ENCODE measurements at places on chromosomes 5 and 9.

DNA sequence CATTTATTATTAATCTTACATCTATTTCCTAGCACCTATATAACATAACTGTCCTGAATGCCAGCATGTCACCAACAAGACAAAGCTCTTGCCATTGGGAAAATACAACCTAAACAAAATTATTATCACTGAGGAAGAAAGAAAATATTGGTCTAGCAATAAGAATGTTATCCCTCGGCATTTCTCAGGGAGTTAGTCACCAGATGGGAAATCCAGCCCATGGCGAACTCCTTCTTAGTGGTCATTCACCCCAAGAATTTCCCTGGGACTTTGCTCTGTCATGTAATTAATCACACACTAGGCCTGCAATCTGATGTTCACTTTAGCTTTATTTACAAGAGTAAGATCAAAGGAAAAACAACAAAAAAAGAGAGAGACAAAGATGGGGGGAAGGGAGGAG, 56.1 kb upstream of the TAS2R1 start:
- no peak for DNase-seq

- DNase-seq = peak; percentile 63
These were observed 8.7 kb downstream of the NACC2 start for GRCh38 chr9:136086213-136086881.

GRCh38 chr9:36504156-36504555, 68.5 kb upstream of the MELK start:
- no peak for DNase-seq

DNA sequence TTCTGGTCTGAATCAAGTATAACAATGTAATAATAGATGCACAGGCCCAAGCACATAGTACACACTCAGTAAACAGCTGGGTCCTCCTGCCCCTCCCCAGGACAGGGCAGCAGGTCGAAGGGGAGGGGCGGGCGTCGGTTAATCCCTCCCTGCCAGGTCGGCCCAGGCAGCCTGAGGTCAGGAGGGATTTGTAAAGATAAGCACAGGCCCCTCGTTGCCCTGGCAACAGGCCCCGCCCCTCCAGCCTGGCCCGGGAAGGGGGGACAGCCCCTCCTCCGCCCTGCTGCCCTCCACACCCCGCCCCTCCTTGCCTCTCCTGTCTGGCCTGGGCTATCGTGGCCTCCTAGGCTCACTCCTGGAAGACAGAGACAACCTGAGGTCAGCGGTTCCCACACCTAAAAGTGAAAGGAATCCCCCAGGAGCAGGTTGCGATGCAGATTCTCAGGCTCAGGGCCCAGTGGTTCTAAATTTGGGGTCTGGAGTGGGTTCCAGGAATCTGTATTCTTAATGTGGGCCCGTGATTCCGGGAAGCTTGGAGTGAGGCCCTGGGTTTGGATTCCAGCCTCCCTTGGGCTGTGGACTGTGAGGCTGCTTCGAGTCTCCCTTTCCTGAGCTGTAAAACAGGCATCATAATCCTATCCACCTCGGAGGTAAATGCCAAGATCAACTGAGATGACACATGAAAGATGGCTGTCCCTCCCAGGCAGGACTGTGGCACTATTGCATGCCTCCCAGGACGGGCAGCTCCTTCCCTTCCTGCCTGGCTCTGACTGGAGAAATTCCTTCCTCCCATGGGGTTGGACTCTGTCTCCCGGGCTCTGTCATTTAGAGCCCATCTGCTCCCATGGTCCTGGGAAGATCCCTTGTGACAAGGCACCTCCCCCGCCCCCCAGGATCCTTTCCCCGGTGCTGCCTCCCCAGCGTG, 4.4 kb downstream of the CRB2 start:
- peak; percentile 99 for DNase-seq

GRCh38 chr9:127554966-127555839, 56.9 kb upstream of the STXBP1 start:
- no peak for DNase-seq

GRCh38 chr9:274406-274805, 59.7 kb downstream of the DOCK8 start:
- no peak for DNase-seq

GRCh38 chr5:119478781-119479180, 26.5 kb downstream of the HSD17B4 start:
- DNase-seq = no peak

DNA sequence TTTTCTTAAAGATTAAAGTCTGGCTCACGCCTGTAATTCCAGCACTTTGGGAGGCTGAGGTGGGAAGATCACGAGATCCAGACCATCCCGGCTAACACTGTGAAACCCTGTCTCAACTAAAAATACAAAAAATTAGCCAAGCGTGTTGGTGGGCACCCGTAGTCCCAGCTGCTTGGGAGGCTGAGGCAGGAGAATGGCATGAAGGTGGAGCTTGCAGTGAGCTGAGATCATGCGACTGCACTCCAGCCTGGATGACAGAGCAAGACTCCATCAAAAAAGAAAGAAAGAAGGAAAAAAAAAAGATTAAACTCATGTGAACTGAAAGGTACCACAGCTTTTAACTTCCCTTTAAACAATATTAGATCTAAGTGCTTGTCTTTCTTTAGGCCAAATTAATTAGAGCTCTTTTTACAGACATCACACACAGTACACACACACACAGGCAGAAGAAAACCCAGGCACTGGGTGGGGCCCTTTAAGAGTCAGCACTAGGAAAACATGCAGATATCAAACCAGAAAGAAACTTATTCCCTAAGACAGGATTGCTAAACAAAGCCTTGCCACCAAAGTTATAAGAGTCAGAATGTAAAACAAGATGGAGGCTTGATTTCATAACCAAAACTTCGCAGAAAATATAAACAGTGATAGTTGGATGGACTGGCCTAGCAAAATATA, 29.3 kb upstream of the UHRF2 start:
- no peak for DNase-seq

GRCh38 chr9:77601476-77602099, 46.5 kb downstream of the GNA14 start:
- no peak for DNase-seq

GRCh38 chr9:976943-977837, 735 bp downstream of the DMRT3 start:
- peak; percentile 68 for DNase-seq

DNA sequence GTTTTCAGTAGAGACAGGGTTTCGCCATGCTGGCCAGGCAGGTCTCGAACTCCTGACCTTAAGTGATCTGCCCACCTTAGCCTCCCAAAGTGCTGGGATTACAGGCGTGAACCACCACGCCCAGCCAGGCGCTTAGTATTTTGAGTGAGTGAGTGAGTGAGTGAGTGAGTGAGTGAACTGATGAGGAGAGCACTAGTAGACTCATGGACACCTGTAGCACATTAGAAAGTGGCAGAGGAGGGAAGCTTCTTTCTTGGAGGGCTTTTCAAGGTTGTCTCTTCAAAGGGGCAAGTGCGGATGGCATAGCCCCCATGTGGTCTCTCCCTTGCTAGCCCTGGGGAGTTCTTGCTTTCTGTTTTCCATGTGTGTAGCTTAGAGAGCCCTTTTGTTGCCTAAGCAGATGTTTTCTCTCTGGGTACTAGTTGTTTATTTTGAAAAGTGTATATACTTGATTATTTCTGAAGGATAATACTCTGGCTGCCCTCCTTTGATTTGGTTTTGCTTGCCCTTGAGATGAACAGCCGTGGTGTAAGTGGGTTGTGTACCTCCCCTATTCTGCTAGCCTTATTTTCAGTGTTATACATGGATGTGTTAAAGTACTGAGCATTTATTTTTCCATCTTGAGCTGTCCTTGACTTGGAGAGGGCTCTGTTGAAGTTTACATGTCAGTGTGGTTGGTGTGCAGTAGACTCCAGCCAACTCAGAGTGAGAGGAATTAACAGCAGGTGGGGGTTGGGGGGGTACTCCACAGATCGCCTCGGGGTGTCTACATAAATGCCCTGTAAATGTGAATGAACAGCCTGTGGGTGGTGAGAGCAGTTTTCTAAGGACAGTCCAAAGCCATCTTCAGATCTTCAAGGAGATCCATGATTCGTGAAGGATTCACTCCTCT, 35.5 kb downstream of the PRRC2B start:
- no peak for DNase-seq

- no peak for DNase-seq
These were observed 67.7 kb upstream of the ATG10 start for GRCh38 chr5:81904166-81904565.

DNA sequence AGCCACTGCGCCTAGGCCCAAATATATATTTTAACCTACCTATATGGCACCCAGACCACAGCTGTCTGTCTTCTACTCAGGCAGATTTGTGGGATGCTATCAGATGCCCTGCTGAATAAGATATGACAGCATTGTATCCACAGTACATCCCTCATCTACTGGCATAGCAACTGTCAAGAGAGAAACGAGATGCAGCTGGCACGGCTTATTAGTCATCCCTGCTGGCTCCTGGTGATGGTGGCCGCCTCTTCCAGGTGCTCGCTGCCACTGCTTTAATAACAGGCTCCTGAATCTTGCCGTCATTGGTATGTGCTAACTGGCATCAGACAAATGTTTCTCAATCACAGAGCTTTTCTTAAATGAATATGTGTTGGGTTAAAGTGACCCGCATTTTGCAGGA, 34.0 kb downstream of the B4GALT1 start:
- DNase-seq = no peak

- no peak for DNase-seq
These were observed 296.7 kb downstream of the ARL15 start for GRCh38 chr5:54013556-54014194.

DNA sequence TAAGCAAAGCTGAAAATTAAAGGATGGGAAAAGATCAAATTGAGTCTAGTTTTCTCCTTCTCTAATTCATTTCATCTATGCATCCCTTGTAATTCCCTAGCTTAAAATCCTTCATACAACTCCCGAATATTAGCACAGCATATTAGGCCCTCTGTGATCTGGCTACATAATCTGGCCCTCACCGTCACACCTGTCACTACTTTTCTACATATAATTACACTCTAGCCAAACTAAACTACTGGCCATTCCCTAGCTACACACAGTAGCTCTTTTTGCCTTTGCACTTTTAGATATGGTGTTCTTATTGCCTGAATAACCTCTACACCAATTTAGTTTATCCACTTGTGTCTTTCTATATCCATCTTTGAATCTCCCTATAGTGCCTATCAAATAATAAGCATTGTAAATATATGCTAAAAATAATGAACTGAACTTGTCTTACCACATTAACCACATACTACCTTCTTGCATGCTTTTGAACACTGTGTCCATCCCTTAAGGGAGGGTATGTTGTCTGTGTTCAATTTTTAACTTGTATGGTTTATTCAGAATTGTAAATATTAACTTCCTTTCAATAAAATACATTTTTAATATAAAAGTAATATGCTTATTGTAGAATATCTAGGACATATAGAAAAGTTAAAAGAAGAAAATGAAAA, 15.9 kb downstream of the RANBP6 start:
- no peak for DNase-seq

GRCh38 chr5:121189342-121190305, 662.1 kb upstream of the FTMT start:
- no peak for DNase-seq

GRCh38 chr9:115111874-115112273, 6.1 kb downstream of the TNC start:
- DNase-seq = no peak

- no peak for DNase-seq
These were observed 35.3 kb downstream of the COL5A1 start for GRCh38 chr9:134676886-134677285.

DNA sequence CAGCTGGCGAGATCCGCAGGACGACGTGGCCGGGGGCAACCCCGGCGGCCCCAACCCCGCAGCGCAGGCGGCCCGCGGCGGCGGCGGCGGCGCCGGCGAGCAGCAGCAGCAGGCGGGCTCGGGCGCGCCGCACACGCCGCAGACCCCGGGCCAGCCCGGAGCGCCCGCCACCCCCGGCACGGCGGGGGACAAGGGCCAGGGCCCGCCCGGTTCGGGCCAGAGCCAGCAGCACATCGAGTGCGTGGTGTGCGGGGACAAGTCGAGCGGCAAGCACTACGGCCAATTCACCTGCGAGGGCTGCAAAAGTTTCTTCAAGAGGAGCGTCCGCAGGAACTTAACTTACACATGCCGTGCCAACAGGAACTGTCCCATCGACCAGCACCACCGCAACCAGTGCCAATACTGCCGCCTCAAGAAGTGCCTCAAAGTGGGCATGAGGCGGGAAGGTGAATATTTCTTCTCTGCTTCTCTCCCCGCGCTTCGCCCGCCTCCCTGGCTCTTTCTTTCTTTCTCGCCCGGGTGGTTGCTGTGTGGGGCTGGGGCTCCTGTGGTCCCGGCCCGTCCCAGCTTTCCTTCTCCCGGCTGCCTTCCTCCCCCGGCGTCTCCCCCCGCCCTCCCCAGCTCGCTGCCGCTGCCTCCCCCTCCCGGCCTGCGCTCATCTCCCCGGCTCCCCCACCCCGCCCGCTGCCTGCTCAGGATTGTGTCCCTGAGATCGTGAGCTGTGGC, 2.2 kb downstream of the NR2F1 start:
- peak; percentile 44 for DNase-seq
